ENCODE measurements at places on chromosomes 5 and 9. TPM values are rescaled to one million over a fixed set of nuclear protein-coding genes. Genes with fewer than 3 reads are reported as not detected.

GRCh38 chr5:126516133-126516532 lies 78.9 kb downstream of the ALDH7A1 start:
- H3K27ac ChIP-seq: no peak overlapping the region
- no peak for DNase-seq
- no peak overlapping the region for H3K4me3 ChIP-seq
- no peaks in the 10 kb centered on the region for H3K4me1 ChIP-seq
- H3K27me3 ChIP-seq: no peaks in the 10 kb centered on the region
- H3K36me3 ChIP-seq: no peaks in the 10 kb centered on the region

DNA sequence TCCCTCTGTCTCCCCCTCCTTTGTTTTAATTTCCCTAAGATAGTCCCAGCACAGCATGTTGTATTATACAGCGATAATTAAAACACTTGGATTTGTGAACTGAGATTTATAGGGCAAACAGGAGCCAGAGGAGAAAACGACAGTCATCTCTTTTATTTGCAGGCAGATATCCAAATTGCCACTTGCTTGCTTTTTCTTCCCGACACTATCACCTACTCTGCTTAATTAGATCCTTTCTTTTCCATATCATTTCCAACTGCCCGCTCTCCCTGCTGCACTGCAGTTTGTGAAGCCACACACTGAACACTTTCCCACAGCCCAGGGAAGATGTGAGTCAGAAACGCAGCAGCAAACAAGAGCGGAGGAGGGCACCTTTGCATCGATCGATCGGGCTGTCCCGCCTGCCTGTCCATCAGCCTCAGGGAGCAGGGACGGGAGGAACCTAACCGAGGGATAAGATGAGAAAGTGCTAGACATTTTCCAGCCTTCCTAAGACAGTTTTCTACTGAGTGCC lies 35.8 kb upstream of the SPRY4 start:
- peaks cover 57% of the 10 kb centered on the region for H3K4me1 ChIP-seq
- no peak overlapping the region for H3K27ac ChIP-seq
- H3K4me3 ChIP-seq: no peak overlapping the region
- no peaks in the 10 kb centered on the region for H3K27me3 ChIP-seq

DNA sequence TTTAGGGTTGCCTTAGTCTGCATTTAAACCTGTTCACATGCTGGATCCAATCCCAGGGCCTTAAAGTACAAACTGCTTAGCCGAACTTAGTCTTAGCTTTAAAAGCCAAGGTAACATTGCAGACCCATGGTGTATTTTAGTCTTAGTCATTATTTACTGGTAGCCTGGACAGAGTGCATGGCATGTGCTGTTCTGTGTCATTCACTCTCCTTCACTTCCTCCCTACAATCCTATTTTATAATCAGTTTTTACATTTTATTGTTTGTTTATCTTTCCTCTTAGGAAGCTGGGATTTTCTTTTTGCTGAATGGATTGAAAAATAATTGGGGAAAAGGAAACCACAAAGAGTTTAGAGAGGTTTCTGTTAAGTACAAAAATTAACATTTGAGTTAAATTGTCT lies 29.4 kb upstream of the TAL2 start:
- DNase-seq: no peak
- H3K27me3 ChIP-seq: no peaks in the 10 kb centered on the region
- no peaks in the 10 kb centered on the region for H3K36me3 ChIP-seq
- H3K4me3 ChIP-seq: no peak overlapping the region
- no peak overlapping the region for H3K27ac ChIP-seq

DNA sequence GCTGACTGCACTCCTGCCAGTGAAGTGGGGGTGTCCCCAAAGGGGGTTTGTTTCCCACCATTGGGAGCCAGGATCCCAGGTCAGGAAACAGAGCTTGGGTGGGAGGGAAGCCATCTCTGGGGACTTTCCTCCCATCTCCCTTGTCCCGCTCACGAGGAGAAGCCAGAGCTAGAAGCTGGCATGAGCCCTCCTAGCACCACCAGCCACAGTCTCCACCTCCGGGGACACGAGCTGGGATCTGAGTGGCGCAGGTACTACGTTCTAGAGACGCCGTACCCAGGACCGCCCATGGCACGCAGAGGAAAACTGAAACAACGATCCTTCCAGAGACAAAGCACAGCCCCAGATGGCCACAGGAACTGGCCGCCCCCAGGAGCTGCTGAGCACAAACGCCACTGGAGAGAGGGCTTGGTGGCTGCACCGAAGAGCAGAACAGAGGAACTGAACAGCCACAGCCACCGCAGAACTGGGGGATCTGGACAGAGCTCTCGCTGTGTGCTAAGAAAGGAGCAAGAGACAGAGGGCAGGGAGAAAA lies 29.8 kb downstream of the ADAMTS2 start:
- H3K27ac ChIP-seq: no peak overlapping the region
- no peak overlapping the region for H3K4me3 ChIP-seq
- no peak for DNase-seq
- no peaks in the 10 kb centered on the region for H3K36me3 ChIP-seq

DNA sequence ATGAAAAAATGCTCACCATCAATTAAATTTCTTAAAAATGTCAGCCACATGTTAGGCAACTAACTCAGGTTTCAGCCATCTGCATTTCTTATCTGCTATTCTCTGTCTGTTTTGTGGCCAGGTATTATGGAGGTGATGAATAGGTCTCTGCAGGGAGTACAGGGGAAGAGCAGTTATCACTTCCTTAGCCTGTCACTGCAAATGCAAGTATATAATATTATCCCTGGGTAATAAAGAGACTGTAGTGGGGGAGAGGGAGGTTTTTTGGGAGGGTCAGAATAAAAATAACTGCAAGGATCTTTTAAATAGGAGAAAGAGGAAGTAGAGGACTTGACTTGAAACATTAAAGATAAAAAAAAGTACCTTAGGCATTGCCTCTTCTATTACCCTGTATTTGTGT lies 49.6 kb upstream of the PTGER4 start:
- DNase-seq: no peak
- no peak overlapping the region for H3K27ac ChIP-seq

DNA sequence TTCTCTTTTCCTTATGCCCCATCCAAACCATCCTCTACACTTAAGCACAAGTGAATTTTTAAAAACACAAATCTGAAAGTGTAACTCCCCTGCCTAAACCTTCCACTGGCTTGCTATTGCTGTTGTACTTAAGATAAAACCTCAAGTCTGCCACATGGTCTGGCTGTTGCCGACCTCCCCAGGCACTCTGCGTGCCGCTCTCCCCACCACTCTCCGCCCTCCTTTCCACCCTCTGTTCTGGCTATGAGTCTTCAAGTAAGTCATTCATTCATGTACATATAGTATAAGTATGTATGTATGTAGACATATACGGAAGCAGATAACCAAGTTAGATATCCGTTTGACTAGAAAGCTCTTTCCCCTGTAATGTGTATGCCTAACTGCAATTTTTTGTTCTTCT lies 94.7 kb upstream of the ANKRD55 start:
- no peak overlapping the region for H3K4me3 ChIP-seq
- no peaks in the 10 kb centered on the region for H3K27me3 ChIP-seq
- peak overlapping the region; percentile 77 for H3K27ac ChIP-seq
- H3K36me3 ChIP-seq: no peaks in the 10 kb centered on the region
- H3K4me1 ChIP-seq: peaks cover 41% of the 10 kb centered on the region

DNA sequence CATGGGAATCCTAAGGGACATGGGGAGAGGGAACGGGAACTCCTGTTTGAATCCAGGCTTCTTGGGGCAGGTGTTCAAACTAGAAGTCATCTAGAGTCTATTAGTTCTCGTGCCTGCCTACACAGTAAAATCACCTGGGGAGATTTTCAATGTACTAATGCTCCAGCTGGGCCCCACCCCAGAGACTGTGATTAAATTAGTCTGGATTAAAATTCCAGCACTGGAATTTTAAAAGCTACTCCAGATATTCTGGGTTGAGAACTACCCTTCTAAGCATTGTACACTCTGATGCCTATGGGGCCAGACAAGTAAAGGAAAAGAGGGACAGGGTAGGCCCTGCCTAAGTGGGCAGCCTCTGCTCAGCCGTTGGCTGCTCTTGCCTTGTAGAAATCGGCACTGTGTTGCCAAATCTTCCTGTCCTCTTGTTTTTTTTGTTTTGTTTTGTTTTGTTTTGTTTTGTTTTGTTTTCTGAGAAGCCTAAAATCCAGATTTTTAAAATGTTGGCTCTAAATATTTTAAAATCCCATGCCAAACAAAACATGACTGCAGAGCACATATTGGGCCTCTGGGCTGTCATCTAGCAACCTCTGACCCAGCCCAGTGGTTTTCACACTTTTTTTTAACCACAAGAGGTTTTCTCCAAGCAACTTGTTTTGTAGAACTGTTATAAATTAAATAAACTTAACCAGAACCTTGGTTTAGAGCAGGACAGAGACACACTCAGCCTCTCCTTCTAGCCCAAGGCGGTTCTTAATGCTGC lies 29.0 kb downstream of the ADRB2 start:
- H3K4me3 ChIP-seq: no peak overlapping the region
- DNase-seq: no peak
- peaks cover 3% of the 10 kb centered on the region for H3K4me1 ChIP-seq
- no peaks in the 10 kb centered on the region for H3K27me3 ChIP-seq

DNA sequence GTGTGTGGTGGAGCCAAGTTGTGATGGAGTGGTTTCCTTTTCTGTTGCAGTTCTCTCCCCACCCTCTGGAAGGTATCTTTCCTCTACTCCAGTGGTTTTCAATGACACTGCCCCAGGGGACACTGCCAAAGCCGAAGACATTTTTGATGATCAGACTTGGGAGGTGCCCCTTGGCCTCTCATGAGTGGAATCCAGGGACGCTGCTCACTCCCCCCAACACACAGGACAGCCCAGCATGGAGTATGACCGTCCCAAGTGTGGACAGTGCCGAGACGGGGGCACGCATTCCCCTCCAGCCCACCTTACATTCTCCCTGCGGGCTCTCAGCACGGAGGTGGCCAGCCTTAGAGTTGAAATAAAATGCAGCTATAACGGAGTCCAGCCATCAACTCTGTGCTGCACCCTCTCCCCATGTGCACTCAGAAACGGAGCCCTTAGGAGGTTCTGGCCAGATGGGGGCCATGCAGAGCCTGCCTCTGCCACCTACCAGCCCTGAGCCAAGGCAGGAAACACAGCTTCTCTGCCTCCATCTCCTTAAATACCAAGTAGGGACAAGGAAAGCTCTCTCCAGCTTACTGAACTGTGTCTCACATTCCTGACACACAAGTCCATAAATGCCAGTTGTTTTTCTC lies 150.8 kb downstream of the ROR2 start:
- H3K4me1 ChIP-seq: no peaks in the 10 kb centered on the region
- H3K27me3 ChIP-seq: no peaks in the 10 kb centered on the region
- no peaks in the 10 kb centered on the region for H3K36me3 ChIP-seq
- no peak overlapping the region for H3K27ac ChIP-seq

GRCh38 chr5:154727361-154727760 lies 27.8 kb upstream of the LARP1 start:
- no peaks in the 10 kb centered on the region for H3K4me1 ChIP-seq
- no peak for DNase-seq
- H3K36me3 ChIP-seq: no peaks in the 10 kb centered on the region
- H3K27me3 ChIP-seq: no peaks in the 10 kb centered on the region

DNA sequence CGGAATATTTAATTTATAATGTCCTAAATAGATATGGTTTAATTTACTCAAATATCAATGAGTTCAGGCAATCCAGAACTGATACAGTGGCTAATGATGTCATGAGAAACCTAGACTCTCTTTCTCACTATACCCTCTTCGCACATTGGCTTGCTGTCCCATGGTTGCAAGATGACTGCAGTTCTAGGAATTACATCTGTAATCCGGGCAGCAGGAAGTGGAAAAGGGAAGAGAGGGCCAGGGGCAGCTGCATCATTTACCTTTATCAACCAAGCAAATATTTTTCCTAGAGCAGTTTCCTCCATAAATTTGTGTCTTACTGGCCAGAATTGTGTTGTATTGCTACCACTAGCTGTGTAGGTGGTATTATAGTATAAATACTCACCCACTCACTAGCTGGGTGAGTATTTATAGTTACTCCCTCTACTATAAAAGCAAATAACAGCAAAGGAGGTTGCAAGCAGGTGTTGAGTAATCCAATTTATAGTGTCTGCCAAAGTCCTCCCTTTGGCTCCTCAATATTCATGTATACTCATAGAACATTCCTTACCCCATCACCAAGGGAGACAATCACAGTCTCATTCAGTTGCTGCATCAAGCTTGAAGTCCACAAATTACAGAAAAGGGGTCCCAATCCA lies 168.8 kb downstream of the DROSHA start:
- no peaks in the 10 kb centered on the region for H3K4me1 ChIP-seq
- no peak overlapping the region for H3K4me3 ChIP-seq
- no peak overlapping the region for H3K27ac ChIP-seq
- H3K27me3 ChIP-seq: no peaks in the 10 kb centered on the region
- no peak for DNase-seq

DNA sequence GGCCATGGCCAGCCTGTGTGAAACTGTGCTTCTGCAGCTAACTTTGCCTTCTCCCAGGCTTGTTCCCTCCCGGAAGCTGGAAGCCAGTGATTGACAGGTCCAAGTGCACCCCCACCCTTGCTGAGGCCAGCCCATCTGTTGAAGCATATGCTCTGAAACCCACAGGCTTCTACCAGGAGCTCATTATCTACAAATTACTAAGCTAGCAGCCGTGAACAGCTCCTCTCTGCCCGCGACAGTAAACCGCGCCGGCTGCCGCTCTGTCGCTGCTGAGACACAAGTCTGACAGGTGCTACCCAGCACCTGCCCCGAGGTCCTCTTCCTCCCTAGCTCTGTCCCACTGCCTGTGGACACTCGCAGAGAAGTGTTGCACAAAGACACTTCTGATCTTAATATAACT lies 490.9 kb downstream of the GADD45G start:
- H3K36me3 ChIP-seq: no peaks in the 10 kb centered on the region
- H3K4me3 ChIP-seq: no peak overlapping the region
- no peaks in the 10 kb centered on the region for H3K4me1 ChIP-seq
- DNase-seq: no peak
- no peak overlapping the region for H3K27ac ChIP-seq

OTP gene
- not detected for total RNA-seq

SEMA6A gene
- total RNA-seq: 0.61 TPM

TMEFF1 gene
- total RNA-seq: not detected

SLC22A4 gene
- 0.27 TPM for total RNA-seq

C9 gene
- total RNA-seq: not detected

Data from B cell (primary cell).